ENCODE measurements at places on chromosomes 11 and 22.
A peak's percentile ranks its signal among the peaks of the same experiment; 100 is the strongest.

DNA sequence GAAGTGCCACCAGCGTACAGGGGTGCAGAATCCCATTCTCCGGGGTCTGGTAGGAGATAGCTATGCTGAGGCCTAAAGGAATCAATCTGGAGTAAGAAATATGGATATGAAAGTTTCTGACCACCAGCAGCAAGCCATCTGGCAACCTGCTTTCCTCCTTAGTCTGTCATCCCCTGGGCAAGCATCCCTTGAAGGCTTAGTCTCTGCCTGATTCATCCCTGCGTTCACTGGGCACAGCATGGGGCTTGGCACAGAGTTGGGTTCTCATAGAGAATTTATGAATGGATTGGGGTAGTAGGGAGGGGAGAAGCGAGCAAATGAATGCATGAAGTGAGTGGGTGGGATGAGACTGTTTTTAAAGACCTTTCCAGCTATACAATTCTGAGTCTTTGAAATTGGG is 85.8 kb upstream of the NARS2 start:
- DNase-seq: peak; percentile 17

GRCh38 chr11:46389450-46390330 is 1.9 kb downstream of the CHRM4 start:
- peak; percentile 61 for DNase-seq

DNA sequence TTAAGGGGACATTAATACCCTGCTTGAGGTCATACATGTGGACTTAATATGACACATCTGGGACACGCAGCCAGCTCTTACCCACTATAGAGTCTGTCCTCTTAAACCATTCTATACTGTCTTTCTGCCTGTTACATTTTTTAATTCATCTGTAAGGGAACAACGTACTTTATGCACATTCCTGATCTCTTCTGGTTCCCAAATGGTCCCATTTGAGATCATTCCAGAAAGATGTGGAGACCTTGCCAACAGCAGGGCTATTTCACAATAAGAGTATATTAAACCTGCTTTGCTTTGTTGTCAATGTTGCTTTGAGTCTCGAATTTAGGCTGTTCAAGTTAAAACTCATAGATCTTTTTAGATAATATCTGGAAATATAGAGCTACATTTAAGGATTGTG is 332.2 kb upstream of the RAG2 start:
- no peak for DNase-seq

DNA sequence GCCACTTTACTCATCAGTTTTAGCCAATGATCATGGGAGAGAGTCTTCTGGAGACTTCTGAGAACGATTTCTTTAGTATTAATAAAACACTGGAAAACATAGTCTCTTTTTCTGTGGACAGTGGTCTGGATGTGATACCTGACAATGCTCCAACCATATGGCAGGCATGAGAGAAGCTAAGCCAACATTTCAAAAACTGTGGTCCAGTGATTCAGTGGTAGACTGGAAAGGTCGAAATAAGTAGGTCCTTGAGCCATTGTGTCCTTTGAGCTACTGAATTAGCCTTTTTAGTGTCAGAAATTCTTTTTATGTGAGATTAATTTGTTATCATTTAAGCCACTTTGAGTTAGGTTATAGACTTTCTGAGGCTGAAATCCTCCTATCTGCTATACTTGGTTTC is 197.7 kb upstream of the CTSC start:
- DNase-seq: no peak

DNA sequence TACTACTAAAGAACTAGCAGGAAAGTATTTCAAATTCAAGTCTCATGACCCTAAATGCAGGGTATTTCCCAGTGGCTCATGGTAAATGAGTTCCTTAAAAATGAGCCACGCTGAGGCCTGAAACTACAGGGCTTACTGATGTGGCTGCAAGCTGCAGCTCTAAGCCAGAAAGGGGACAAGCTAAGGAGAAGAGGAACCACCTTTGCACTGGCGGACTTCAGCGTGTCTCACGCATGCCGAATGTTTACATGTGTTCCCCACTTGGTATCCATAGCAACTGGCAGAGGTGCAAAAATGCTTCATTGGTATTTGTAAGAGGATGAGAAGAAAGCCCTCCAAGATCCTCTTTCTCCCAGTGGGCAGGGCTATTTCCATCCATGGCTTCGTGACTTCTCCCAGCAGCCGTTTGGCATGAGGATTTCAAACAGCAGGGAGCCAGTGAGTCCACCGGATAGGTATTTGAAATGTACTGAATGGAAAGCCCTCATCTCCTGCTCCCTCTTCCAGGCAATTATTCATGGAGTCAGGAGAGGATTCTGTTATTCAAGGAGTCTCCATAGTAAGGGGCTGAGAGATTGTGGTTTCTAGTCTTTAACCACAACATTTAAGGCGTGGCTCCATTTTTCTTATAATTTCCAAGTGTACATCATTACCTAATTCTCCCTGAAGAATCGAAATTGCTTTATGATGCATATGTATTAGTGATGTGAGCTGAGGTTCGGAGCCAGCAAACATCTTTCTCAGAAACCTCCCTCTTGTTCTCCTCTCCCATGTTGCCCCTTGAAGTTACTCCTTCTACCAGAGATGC is 55.3 kb upstream of the CD44 start:
- DNase-seq: peak; percentile 100

DNA sequence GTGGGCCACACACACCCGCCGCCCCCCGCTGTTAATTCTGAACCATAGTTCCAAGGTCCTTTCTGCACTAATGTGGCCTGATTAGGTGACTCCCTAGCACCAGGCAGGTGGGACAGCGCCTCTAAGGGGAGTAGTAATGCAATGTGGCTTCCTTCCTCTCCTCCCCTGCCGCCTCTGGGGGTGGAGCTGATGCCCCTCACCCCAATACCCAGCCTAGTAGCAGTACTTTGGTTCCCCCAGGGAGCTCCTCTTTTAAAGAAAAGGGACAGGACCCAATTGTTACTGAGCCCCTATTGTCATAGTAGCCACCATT is 14.4 kb downstream of the RTN4RL2 start:
- DNase-seq: no peak

- no peak for DNase-seq
Measured at GRCh38 chr22:39283322-39284141, 35.9 kb downstream of the RPL3 start.

DNA sequence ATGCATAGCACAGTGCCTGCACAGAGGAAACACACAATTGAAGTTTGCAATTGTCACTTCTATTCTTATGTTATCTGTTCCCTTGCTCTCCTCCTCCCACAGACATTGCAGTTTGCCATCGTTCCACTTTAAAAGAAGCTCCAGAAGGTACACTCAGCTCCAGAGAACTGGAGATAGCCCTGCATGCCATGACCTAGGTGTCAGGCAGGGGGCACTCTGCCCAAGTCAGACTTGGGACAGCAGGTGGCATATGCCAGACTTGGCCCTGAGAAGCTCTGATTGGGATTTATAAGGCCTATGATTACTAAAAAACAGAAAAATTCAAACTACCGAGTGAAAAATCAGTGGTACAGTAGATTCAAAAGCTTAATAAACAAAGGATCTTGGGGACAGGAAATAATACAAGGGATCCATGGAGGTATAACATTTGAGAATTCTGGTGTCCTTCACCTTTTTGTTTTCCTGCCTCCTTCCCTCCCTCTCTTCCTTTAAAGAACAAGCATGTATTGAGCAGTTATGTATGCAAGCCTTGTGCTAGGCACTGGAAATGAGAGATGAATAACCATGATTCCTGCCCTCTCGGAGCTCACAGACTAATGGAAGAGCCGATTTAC is 40.0 kb downstream of the TENM4 start:
- DNase-seq: peak; percentile 26

- no peak for DNase-seq
Measured at GRCh38 chr22:31951194-31952093, 7.1 kb downstream of the YWHAH start.

GRCh38 chr11:91459840-91460239 is 764.8 kb upstream of the FAT3 start:
- DNase-seq: peak; percentile 1

GRCh38 chr11:121895919-121896318 is 220.1 kb downstream of the BLID start:
- DNase-seq: peak; percentile 93

DNA sequence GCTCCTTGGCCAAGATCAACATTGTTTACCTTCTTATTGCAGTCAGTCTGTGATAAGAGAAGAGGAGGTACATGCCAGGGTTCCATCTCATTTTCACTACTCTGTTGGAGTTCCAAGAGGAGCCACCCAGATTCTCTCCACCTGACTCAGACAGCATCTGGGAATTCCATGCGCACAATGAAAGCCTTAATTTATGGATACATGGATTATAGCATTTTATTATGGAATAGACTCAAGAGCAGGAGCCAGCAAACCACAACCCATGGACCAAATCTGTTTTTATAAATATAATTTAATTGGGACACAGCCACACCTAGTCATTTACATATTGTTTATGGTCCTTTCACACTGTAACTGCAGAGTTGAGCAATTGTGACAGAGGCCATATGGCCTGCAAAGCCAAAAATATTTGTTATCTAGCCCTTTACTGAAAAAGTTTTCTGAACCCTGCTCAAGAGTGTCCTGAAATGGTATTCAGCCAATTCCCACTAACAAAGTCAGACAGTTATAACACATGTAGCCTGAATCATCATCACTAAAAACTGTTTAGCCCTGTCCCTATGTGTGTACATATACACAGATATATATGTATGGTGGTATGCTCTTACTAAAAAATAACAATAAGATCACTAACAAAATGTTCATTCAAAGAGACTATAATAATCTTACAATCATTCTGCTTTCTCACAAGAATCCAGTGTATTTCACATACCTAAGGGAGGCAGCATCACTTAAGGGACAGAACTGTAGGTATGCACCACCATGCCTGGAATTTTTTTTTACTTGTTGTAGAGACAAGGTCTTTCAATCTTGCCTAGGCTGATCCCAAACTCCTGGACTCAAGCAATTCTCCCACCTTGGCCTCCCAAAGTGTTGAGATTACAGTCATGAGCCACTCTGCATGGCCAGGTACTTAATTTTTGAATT is 104.5 kb upstream of the TEAD1 start:
- DNase-seq: peak; percentile 62

DNA sequence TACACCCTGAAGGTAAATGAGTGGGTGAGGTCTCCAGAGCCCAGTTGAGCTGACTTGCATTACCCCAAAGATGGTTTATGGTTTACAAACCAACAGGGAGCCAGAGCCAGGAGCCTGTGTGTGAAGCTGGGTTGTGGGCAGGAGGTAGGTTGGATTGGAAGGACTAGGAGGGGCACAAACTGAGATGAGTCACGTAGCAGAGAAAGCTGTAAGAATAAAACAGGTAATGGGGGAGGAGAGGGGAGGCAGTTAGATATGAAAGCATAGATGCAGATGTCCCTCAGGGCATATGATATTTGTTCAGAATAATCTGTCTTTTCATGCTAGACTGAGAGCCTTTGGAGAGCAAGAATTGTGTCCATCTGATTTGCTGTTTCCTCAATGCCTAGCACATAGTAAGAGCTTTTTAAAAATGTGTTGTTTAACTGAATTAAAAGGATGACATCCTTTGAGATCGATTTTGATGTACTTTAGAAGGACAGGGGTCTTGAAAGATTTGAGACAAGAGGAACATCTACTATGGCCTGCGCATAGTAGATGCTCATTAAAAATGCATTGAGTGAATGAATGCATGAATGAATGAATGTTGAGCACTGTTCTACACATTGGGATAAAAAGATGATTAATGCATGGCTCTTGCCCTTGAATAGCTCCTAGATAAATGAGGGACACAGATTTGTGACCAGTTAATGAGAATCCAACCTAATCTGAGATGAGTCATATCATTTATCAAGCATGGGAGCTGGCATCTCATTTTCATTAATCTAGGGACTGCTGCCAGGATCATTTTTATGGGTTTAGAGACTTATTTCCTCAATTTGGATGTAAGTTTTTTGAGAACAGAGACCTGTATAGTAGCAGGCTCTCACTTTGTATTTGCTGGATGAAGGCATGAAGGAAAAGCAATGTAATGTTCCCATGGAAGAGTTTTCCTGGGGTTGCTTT is 175.8 kb upstream of the BDNF start:
- no peak for DNase-seq

DNA sequence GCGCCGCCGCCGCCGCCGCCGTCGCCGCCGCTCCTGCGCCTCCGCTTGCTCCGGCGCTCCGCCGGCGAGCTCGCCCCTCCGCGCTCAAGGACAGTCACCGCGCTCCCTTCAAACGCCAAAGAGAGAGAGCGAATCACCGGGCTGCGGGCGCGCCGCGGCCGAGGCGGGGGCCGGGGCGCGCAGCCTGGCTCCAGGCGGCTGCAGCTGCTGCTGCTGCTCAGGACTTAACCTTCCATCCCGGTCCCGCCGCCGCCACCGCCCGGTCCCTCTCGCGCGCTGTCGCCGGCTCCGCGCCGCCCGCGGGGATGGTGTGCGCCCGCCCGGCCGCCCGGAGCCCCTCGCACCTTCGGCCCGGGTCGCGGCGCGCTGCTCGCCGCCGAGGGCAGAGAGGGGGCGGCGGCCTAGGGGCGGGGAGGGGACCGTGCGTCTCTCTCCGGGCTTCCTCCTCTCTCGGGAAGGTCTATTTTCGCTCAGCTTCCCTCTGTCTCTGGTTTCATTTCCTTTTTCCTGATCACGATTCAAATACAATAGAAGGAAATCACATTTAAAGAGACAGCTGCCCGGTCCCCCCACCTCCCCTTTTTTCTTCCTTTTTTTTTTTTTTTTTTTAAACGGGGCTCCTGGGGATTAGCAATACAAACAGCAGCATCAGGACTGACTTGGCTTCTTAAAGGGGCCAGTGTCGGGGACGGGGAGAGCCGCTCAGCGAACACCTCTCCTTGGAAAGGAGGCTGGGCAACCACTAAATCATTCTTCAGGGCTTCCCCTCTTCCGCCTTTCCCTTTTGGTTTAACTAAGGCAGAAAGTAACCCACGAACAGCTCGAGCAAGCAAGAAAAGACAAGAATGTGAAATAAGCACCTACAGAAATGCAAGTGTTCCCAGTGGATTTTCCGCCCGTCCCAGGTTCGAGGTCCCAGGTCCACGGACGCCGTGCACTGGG is 22.1 kb downstream of the LMO2 start:
- DNase-seq: peak; percentile 37

GRCh38 chr22:47786650-47787290 is 1024.3 kb downstream of the TBC1D22A start:
- no peak for DNase-seq

DNA sequence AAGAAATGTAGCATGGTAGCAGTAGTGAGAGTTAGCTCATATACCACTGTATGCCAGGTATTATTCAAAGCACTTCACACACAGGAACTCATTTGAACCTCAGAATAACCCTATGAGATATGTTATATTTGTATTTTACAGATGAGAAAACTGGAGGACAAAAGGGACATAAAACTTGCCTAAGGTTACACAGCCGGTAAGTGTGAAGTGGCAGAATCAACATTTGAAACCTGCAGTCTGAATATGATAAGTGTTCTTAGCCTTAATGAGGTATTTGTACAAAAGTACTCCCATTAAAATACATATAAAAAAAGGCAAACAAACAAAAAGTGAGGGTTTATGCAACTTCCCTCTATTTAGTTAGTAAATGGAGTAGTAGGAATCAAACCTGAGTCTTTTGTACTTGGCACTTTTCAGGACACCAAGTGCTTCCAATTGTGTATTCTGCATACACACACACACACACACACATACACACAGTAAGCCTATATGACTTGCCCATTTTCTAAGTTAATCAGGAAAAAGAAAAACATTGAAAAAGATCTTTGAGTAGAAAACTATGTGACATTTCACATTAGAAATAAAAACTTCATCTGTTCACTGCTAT is 223.9 kb upstream of the FOLH1 start:
- DNase-seq: no peak

Data from fibroblast of skin of back (primary cell).